ENCODE measurements at places on chromosomes 4 and X. TPM values are rescaled to one million over a fixed set of nuclear protein-coding genes. Genes with fewer than 3 reads are reported as not detected.

GRCh38 chr4:138492176-138492575 lies 250.0 kb upstream of the SLC7A11 start:
- DNase-seq = no peak

DNA sequence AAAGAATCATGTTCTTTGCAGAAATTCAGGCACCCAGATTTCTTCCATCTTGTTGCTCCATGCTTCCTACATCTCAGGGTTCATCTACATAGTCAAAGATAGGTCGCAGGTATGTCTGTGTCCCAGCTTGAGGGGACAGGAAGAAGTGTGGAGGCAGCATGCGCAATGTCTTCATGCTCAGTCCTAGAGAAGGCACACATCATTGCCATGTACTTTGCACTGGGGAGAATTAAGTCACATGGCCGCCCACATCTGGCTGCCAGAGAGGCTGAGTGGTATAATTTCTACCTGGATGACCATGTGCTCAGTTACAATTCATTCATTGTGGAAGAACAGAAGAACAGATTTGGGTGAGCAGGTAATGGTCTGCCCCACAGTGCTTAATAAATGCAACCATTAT lies 54.1 kb downstream of the GAB1 start:
- DNase-seq = no peak

DNA sequence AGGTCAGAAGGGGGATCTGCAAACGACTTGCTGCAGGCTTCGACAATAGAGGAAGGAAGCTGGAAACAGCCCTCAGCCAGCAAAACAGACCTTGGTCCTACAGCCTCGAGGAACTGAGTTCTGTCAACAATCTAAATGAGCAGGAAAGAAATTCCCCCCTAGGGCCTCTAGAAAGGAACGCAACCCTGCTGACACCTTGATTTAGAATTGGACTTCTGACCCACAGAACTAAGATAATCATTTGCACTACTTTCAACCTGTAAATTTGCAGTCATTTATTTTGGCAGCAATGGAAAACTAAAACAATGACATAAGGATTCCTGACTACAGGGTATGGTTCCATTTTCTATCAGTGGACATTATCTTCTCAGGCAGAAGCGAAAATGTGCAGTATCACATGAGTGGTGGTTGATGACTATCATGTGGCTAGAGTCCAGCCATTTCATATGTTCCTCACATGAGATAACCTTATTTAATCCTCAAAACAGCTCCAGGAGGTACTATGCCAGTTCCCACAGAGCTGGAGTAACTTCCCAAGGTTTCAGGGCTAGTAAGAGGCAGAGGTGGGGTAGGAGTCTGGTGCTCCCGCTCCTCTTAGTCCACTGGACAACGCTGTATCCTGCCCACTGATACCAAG lies 61.6 kb downstream of the SAT1 start:
- DNase-seq = no peak

DNA sequence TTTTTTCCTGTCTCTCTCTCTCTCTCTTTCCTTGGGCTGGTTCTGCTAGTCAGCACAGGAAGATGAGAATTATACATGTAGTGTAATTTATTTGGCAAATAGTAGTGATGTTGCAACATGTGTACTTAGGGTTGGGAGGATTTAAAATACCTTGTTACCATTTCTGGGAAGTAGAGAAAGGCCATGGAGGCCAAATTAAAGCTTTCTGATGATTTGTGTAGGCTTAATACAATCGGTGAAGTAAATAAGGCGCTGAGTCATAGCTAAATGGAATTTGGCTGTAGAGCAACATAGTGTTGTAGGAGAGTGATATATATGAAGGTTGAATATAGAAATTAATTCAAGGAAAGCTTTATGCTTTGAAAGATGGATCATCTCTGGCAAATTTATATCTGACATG lies 295.3 kb downstream of the GRID2 start:
- DNase-seq = no peak

DNA sequence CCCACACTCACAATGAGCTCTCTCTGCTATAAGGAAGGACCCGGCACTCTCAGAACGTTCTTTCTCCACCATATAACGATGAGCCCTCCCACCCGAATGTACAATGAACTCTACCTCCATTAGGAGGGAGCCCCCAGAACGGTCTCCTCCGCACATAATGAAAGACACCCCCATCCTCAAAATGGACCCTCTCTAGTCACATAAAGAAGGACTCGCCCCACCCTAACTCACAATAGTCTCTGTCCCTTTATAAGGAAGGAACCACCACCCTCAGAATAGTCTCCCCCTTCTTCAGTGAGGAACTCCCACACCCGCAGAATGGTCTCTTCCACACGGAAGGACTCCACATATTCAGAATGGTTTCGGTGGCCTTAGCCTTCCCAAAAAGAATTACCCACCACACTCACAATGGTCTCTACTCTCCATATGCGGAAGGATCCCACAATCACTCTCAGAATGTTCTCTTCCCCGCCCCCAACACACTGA lies 477 bp downstream of the SLC35A2 start:
- no peak for DNase-seq

GRCh38 chr4:80831383-80832361 lies 198.8 kb upstream of the BMP3 start:
- no peak for DNase-seq

GRCh38 chrX:118614150-118614549 lies 113.3 kb upstream of the IL13RA1 start:
- no peak for DNase-seq

DNA sequence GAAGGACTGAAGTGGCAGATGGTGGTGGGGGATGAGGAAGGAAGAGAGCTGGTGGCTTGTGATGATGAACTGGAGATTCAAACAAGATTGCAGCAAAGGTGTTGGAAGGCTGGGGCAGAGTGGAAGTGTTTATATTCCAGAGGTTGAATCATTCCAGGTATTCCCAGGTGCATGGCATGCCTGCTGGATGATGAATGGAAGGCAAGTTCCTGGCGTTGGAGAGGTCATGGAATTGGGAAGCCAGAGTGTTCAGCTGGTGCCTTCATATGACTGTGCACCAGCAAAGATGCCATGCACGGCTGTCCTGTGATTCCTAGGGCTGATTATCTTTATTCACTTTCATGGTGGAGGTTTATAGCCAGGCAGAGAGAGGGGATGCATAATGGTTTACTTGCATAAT lies 135.8 kb upstream of the PUDP start:
- no peak for DNase-seq

DNA sequence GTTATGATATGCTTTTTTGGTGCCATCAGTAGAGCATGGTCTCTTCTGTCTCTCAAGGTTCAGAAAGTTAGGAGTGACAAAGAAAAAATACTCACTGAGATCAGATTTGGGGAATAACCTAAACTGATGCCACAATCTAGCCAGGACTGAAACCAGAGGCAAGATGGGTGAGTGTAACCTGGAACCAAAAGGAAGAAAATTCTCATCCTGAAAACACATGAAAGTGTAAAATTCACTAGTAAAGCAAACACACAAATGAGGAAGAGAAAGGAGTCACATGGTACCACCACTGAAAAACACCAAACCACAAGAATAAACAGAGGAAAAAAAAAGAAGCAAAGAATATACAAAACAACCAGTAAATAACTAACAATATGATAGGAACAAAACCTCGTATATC lies 96.4 kb downstream of the ANXA10 start:
- DNase-seq = no peak

GRCh38 chrX:138411048-138411447 lies 300.5 kb downstream of the FGF13 start:
- no peak for DNase-seq

DNA sequence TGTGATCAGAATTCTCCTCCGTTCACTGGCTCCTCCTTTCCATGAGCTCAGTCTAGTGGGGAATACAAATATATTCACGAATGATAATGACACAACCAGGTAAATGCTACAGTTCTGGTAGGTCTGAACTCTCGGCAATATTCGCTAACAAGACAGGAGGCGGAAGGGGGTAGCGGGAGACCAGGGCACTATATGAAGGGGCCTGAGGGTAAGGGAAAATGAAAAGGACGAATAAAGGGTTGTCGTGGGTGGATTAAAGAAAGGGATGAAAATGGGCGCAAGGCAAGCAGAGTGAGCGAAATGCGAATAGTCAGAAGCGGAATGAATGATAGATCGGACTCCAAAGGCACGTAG lies 743 bp downstream of the NKAP start:
- DNase-seq = no peak

- DNase-seq = no peak
Observed at GRCh38 chr4:80243274-80244018, 23.0 kb upstream of the FGF5 start.

GRCh38 chr4:14835288-14835687 lies 167.0 kb upstream of the CPEB2 start:
- no peak for DNase-seq

DNA sequence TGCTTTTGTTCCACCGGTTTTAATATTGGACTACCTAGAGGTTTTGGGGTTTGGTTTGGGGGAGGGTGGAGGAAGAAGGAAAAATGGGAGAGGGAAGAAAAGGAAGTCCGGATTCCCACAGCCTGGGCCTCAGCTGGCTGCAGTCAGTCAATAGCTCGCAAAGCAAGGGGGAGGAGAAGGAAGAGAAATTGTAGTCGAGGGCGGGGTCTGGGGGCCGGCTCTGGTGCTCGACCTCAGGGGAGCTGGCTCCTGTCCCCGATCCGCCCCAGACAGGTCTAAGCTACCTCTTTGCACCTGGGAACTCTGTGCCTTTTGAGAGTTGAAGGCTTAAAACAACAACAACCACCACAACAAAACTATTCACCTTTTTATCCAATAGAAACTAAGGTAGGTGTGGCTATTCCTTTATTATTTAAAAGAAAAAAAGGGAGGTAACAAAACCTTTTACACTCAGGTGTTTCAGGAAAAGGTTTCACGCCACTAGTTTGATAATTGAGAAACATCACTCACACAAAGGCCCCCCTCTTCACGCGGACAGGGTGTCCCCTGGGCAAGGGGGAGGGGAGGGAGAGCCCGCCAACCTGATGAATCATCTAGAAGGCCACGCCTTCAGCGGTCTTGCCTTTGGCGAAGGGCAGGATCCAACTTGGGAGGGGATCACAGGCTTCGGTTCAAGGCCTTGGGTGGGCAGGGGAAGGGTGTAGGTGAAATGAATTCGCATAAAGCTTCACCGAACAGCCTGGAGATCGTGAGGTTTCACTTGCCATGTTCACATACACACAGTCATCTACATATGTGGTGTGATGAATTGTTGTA lies 1.6 kb upstream of the LNX1 start:
- no peak for DNase-seq

DNA sequence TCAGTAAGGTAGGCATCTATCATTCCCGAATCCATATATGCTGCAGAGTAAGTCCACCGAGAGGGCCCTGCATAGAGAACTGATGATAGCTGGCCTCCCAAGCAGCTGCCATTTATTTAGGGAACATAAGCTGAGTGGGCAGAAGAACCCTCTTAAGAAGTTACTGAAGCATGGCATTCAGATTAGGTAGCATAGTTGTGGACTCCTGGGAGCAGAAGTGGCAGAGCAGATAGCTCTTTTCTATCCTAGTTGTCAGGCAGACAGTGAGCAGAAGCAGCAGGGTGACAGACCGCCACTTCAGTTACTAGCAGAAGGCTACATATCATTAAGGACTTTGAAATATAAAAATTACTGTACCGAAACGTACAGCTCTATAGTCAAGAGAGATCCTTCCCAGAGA lies 454.7 kb downstream of the PPP4R3C start:
- no peak for DNase-seq

GRCh38 chr4:14752341-14753046 lies 249.8 kb upstream of the CPEB2 start:
- DNase-seq = no peak

DNA sequence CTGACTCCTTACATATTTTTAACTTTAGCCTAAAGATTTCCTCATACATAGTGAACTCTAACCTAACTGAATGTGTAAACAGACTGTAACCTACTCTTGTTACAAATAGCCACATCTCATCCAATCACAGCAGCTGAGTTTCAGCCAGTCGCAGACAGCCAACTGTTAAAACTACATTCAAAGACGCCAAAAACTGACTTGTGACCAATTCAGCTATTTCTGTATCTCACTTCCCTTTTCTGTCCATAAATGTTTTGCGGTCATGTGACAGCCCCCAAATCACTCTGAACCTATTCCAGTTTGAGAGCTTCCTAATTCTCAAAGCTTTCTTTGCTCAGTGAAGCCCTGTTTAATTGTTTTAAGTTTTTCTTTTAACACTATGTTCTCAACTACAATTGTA lies 2731.9 kb downstream of the ARAP2 start:
- no peak for DNase-seq

DNA sequence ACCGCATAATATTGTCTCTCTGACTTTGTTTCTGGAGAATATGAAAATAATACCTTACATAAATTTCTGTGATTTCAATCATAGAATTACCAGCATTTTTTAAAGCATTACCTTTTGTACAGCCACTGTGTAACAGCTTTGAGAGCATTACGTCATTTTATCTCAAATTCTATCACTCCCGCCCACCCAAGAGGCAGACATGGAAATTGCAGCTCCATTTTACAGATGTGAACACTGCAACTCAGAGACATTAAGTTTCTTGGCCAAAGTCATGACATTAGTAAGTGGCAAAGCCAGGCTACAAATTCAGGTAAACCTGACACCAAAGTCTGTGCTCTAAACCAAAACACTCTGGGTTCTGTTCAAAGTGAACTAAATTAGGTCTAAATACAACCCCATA lies 33.6 kb upstream of the KDR start:
- no peak for DNase-seq

DNA sequence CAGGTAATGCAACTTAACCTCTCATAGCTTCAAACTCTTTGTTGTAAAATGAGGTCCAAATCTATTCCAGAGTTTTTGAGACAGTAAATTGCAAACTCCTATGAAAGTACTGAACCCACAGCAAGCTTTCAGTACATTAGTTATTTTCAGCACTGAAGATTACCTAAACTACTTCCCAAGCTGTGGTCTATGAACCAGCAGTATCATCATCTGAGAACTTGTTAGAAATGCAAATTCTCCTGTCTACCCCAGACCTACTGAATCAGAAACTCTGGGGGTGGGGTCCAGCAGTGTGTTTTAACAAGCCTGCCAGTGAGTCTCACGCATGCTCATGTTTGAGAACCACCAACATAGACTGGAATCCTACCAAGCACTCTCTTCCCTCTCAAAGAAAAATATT lies 5.7 kb upstream of the CASP6 start:
- DNase-seq = no peak

DNA sequence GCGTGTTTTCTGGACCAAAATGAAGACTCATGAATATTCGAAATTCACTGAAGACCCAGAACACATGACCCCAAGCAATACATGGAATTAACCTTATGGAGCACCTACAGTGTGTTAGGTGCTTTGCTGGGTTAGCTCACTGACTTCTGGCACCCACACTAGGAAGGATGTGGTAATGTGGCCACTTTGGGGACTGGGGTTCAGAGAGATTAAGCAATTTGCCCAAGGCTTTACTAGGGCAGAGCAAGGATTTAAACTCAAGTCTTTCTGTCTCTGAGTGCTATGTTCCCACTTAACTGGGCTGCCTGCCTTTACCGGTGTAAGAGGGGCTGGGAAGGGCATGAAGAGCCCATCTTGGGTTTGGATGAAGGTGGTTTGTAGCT lies 162.0 kb upstream of the ATP6AP2 start:
- no peak for DNase-seq

GRCh38 chr4:139441029-139441428 lies 12.9 kb upstream of the RAB33B start:
- DNase-seq = no peak

The TSPAN7 gene
- total RNA-seq = 9.7 TPM

The CSAG3 gene
- total RNA-seq = not detected

The SGMS2 gene
- 1.6 TPM for total RNA-seq

The SSX2 gene
- total RNA-seq = not detected

The HSFX1 gene
- 1.4 TPM for total RNA-seq

The MAMLD1 gene
- 4.5 TPM for total RNA-seq

The SPANXD gene
- total RNA-seq = not detected

The ZIC3 gene
- 2.3 TPM for total RNA-seq

The CT45A8 gene
- total RNA-seq = not detected

The UGT2B17 gene
- total RNA-seq = not detected

The BST1 gene
- 1.1 TPM for total RNA-seq

Measured in neural crest cell (in vitro differentiated cells).